SHP77 treated with DMSO at 0.1 percent for 48 hours (cell line): ENCODE measurements at places on chromosomes 5 and 9.

- no peak for DNase-seq
Observed at GRCh38 chr5:1010641-1011046, 2.0 kb downstream of the NKD2 start.

DNA sequence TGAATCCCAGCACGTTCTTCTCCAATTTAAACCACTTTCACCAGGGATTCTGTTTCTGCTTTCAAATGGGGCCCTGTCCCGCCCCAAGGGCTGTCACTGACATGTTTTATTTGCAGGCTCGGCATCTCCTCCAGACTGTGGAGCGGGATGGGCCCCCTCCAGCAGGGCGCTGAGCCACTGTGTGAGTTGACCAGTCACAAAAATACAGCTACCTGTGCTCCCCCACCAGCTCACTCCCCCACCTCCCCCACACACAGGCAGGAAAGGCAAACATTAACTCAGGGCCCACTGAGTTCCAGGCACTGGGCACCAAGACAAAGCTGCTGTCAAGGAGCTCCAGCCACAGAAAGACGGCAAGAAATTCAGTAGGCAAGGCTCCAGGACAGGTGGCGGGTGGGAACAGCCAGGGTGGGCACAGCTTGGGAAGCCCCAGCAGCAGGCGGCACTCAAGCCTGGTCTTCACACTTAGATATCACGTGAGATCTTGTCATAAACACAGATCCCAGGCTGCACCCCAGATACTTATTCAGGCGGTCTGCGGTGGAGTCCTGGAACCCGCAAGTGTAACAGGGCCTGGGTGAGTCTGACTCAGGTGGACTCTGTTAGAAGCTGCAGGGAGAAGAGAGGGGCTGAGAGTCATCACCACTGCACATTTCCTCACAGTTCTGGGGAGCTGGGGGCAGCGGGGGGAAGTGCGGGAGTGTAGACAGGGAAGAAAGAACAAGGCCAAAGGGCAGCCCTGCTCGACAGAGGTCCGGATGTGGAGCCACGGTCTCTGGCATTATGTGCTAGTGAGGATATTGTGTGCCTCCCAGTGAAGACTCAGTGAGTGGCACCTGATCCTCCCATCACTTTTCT, 44.7 kb downstream of the OR2V1 start:
- DNase-seq: no peak

- no peak for DNase-seq
Observed at GRCh38 chr5:6638236-6638635, 5.0 kb downstream of the SRD5A1 start.

GRCh38 chr5:124819201-124819600, 72.8 kb upstream of the ZNF608 start:
- DNase-seq: no peak

DNA sequence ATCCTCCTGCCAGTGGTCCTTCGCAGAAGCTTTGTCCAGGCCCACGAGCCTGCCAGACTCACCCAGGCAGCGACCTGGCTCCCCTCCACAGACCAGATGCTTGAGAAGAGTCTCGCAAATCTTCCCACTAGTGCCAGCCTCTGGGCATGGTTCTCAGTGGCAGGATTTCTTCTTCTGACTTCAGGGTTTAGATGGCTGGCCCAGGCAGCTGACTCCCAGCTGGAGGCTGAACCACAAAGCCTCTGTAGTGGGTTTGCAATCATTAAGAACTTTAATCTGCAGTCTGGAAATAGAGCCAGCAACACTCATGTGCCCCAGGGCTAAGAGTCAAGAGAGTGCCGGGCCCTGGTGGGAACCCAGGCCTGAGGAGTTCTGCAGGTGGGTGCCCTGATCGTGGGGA, 90.6 kb upstream of the ICE1 start:
- no peak for DNase-seq
